ELF-1 (cell line): ENCODE measurements at places on chromosomes 6 and 20.
A peak's percentile ranks its signal among the peaks of the same experiment; 100 is the strongest.

GRCh38 chr20:22866812-22867341 lies 168.2 kb upstream of the SSTR4 start:
- no peak for DNase-seq

DNA sequence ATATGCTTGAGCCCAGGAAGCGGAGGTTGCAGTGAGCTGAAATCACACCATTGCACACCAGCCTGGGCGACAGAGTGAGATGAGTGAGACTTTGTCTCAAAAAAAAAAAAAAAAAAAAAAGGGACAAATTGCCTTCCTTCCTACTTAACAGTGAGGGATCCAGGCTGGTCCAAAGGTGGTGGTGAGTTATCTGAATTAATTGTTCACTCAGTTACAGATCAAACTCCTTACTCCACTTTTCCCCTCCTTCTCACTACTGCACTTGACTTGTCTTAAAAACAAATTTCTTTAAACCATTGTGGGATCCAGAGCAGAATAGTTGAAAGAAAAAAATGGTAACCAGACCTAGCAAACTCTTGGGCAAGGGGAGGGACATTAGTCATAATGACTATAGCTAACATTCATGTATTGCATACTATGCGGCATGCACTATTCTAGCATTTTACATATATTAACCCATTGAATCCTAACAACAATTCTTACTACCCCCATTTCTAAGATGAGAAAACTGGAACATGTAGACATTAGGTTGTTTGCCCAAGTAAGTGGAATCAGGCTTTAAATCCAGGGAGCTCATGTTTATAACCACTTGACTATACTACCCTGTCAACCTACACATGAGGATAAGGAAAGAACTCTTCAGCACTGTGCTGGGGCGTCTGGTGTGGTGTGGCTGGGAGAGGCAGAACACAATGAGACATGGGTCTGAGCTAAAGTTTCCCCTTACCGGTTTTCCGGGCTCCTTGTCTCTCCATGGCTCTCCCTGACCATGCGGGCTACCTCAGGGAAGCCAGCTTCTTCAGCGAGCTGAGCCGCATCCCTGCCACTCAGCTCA lies 1.5 kb downstream of the GPANK1 start:
- DNase-seq, result no peak

GRCh38 chr6:140854318-140854717 lies 1278.4 kb upstream of the GJE1 start:
- no peak for DNase-seq

- DNase-seq, result no peak
These were observed 43.7 kb upstream of the PMEPA1 start for GRCh38 chr20:57753332-57754164.

DNA sequence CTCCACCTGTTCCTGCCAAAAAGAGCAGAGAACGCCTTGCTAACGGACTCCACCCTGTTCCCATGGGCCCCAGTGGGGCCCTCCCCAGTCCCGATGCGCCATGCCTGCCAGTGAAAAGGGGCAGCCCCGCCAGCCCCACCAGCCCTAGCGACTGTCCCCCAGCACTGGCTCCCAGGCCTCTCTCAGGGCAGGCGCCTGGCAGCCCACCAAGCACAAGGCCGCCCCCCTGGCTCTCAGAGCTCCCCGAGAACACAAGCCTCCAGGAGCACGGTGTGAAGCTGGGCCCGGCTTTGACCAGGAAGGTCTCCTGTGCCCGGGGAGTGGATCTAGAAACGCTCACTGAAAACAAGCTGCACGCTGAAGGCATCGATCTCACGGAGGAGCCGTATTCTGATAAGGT lies 201.8 kb downstream of the SASH1 start:
- DNase-seq, result no peak

DNA sequence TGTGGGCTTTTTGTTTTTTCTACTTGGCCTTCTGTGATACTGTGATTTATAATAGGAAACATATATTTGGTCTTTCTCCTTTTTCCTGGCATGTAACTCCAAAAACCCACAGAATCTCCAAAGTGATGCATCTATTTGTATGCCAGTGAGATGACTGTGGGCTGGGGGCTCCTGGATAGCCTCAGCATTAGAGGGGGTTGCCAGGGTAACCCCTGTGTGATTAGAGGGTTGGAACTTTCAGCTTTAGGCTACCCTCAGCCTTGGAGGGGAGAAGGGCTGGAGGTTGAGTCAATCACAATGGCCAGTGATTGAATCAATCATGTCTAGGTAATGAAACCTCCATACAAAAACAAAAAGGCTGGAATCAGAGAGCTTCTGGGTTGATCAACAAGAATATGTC lies 10.6 kb upstream of the SFT2D1 start:
- no peak for DNase-seq

GRCh38 chr6:117829594-117830319 lies 77.3 kb upstream of the SLC35F1 start:
- DNase-seq, result peak; percentile 76

- DNase-seq, result no peak
These were observed 6.0 kb upstream of the NPBWR2 start for GRCh38 chr20:64113444-64113775.

- DNase-seq, result peak; percentile 83
These were observed 216.3 kb upstream of the ECI2 start for GRCh38 chr6:4351520-4352321.

DNA sequence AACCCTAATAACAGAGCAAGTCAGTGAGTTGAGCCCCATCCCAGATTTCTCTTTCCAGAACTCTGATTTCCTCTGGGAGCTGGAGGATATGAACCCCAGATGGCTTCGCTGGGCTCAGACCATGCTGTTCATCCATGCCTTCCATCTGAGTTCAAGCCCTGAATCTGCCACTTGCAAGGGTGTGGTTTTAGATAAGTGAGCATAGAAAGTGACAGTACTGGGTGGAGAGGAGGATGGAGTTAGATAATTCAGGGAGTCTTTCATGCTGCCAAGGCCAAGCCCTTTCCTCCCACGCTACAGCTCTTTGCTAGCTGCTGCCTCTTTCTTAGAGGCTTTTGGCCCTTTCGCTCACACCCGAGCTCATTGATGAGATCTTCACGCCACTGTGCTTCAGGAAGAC lies 57.2 kb upstream of the MAFB start:
- no peak for DNase-seq

- peak; percentile 26 for DNase-seq
These were observed 7.5 kb downstream of the SMPD2 start for GRCh38 chr6:109447878-109448555.

- DNase-seq, result no peak
These were observed 130.2 kb upstream of the SSTR4 start for GRCh38 chr20:22904905-22905304.

- DNase-seq, result no peak
These were observed 6.7 kb downstream of the C6orf141 start for GRCh38 chr6:49557177-49557576.

- DNase-seq, result no peak
These were observed 16.9 kb downstream of the RAB44 start for GRCh38 chr6:36714511-36714910.

DNA sequence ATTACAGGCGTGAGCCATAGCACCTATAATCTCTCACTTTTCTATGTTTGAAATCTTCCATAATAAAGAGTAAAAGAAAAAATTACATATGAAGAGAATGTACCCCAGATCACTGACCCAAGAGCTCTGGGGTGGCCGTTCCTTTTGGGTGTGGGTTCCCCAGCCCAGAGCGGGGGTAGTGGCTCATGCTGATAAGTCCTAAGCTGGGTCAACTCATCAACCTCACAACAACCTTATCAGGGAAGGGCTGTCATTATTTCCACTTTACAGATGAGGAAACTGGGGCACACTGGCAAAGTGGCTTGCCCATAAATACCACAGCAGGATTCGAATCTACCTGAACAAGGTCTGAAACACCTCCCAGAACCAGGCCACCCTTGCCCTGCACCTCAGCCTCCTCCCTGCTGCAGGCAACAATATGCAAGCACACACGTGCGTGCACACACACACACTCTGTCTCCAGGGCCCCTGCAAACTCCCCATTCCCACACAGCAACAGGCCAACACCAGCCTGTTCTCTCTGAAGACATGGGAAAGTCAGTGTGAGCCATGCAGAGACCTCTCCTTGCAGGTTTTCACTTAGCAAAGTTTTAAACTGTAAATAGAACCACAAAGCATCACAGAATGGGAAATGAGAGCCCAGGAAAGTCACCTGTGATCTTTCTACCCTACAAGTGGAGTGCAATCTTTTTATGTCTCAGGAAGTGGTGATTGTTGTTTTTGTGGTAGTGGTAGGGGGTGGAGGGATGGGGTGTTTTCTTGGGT lies 27.7 kb downstream of the BFSP1 start:
- DNase-seq, result no peak

DNA sequence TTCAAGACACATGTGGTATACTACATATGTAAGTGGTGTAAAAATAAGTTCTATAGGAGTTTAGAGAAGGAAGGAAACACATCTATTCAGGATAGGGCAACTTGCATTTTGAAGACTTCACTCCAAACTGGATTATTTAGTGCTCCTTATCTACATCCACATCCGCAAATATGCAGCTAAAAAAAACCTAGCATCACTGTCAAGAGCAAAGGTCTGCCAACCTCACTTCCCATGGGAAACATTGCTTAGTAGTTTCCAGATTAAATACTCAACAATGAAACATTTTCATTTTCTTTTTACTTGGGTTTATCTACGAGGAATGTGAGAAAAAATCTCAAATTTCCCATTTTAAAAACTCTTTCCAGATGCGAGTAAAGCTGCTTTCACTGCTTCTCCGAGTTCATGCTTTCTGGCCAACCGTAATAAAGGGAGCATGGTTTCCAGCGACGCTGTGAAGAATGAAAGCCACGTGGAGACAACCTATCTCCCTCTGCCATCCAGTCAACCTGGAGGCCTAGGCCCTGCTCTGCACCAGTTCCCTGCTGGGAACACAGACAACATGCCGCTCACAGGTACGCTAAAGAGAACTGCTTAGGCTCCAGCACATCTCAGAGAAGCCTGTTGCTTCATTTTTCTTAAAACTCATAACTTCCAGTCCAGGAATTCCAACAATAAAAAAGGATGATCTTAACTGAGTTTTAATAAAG lies 48.2 kb downstream of the RFX6 start:
- DNase-seq, result no peak

DNA sequence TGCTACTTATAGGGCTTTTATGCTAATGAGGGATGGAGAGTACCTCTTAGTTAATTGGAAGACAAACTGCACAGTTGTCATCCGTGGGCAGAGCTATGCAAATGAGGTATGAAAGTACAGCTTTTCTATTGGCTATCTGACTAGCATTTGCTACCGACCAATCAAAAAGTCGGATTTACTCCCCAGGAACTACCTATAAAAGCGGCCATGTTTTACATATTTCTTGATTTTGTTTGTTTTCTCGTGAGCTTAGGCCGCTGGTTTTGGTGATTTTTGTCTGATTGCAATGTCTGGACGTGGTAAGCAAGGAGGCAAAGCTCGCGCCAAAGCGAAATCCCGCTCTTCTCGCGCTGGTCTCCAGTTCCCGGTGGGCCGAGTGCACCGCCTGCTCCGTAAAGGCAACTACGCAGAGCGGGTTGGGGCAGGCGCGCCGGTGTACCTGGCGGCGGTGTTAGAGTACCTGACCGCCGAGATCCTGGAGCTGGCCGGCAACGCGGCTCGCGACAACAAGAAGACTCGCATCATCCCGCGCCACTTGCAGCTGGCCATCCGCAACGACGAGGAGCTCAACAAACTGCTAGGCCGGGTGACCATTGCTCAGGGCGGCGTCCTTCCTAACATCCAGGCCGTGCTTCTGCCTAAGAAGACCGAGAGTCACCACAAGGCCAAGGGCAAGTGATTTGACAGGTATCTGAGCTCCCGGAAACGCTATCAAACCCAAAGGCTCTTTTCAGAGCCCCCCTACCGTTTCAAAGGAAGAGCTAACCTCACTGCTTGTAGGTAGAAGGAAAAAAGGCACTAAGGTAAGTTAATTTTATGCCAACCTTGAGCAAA lies 36.9 kb downstream of the HFE start:
- peak; percentile 96 for DNase-seq

DNA sequence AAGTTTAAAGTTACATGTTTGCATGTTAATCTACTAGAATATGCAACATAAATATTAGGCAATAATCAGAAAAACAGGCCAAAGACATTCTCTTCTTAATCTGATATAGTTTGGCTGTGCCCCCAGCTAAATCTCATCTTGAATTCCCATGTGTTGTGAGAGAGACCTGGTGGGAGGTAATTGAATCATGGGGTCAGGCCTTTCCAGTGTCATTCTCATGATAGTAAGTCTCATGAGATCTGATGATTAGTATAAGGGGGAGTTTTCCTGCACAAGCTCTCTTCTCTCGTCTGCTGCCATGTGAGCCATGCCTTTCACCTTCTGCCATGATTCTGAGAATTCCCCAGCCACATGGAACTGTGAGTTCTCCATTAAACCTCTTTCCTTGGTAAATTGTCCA lies 1241.7 kb upstream of the ADGRB3 start:
- no peak for DNase-seq

- peak; percentile 56 for DNase-seq
These were observed 1.1 kb downstream of the TCP11 start for GRCh38 chr6:35139924-35140638.

DNA sequence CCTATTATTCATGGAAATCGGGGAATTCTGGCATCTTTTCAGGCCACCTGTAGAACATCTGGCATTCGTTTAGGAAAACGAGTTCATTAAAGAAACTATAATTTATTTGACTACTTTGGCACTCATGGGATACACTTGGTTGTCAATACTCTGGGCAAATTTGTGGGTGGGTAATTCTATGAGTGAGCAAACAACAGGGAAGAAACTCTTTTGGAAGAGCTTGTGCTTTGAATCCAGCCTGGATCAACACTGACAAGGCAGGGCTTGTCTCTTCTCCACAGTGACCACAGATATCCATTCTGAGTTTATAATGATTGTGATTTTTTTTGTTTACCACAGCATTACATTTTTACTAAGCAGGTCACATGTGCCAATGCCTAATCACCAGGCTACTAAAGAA lies 394.7 kb downstream of the THBS2 start:
- no peak for DNase-seq

DNA sequence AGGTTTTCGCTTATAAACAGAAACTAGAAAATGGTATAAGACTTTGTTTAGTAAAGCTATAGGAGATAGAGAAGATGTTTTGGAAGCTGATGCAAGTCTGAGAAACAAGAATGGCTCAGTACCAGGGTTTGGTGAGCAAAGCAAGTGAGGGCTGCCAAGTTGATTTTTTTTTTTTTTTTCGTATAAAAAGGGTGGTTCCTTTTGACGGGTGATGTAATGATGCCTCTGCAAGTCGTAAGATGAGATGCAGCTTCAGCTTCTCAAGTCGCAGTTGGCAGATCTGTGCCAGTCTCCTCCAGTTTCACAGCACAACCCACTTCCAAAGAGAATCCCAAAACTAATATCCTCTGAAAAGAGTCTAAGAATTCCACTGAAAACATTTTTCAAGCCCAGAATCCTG lies 252.8 kb upstream of the CDH4 start:
- no peak for DNase-seq

DNA sequence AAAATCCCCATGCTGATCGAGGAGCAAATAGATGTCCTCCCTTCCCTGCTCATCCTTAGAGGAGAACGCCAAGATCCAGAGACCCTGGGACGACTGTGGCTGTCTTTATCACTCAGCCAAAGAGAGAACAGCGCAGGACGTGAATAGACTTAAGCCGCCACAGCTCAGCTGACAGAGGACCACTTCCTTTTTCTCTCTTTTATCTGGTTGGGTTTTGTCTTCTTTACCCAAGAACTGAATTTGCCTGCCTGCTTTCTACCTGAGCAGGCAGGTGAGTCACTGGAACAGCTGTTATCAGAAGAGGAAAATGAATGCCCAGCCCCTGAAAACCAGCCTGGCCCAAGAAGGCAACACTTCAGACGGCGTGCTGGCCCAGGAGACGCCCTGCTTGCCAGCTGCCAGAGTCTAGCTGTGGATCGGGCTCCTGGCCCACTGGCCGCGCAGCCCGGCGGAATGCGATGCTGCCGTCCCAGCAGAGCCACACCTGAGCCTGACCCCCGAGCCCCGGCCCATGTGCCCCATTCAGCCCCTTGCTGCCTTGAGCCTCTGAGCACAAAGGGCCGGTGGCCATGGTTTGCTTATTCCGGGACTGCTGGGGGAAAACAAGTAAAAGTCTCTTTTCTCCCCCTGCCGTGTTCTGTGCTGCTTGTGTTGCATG lies 82.1 kb downstream of the TCP11 start:
- no peak for DNase-seq
